Umbilical cord (tissue), 2 donors: ENCODE measurements at places on chromosomes 2 and 18. TPM values are rescaled to one million over a fixed set of nuclear protein-coding genes. Genes with fewer than 3 reads are reported as not detected.

INHBB gene
- 6.3 TPM for total RNA-seq

METTL4 gene
- 12.5 TPM for total RNA-seq

CD8B gene
- not detected for total RNA-seq

GNLY gene
- total RNA-seq: 2.2 TPM

NPAS2 gene
- total RNA-seq: 124 TPM

CAPN14 gene
- 0.96 TPM for total RNA-seq

CCDC178 gene
- 5.5 TPM for total RNA-seq

SOWAHC gene
- 34.4 TPM for total RNA-seq

PLGLB1 gene
- total RNA-seq: 7.7 TPM

PSME4 gene
- 44.8 TPM for total RNA-seq

ITGB6 gene
- total RNA-seq: 19.0 TPM

NAT8 gene
- total RNA-seq: not detected

PROKR1 gene
- total RNA-seq: 0.72 TPM

SNORC gene
- 0.24 TPM for total RNA-seq

LIMS1 gene
- total RNA-seq: 170 TPM

SIX3 gene
- not detected for total RNA-seq

CRYBA2 gene
- not detected for total RNA-seq

EN1 gene
- 1.2 TPM for total RNA-seq

LINC00305 gene
- total RNA-seq: not detected

DCC gene
- total RNA-seq: 7.5 TPM

CD8B2 gene
- 2.6 TPM for total RNA-seq

CNGA3 gene
- total RNA-seq: 1.2 TPM

ATOH8 gene
- total RNA-seq: 14.2 TPM
